ENCODE measurements at places on chromosomes 7 and 10.
A peak's percentile ranks its signal among the peaks of the same experiment; 100 is the strongest.

GRCh38 chr10:97217299-97217698 is 31.5 kb upstream of the SLIT1 start:
- no peak for DNase-seq

DNA sequence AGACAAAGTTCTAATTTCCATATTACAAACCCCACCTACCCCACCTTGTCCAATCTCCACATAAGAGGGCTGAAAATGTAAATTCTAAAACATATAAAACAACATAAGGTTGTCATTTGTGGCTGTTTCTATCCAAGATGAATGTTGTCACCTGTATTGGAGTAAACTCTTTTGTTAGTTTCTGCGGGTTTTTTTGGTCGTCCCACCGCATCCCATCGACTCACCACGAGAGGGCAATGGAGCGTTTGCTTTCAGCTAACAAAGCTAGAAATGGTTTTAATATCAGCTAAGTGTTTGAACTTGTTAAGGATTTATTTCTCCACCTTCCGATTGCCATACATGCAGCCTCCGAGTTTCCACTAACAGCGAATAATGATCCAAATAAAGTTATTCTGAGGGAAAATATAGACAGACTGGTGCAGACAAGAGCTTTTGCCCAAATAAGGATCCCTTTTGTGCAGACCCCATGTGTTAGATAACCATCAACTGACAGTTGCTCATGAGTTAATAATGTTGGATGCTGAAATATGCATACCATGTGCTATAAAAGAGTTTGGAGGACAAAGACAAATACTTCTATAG is 137.2 kb downstream of the ARID5B start:
- no peak for DNase-seq

DNA sequence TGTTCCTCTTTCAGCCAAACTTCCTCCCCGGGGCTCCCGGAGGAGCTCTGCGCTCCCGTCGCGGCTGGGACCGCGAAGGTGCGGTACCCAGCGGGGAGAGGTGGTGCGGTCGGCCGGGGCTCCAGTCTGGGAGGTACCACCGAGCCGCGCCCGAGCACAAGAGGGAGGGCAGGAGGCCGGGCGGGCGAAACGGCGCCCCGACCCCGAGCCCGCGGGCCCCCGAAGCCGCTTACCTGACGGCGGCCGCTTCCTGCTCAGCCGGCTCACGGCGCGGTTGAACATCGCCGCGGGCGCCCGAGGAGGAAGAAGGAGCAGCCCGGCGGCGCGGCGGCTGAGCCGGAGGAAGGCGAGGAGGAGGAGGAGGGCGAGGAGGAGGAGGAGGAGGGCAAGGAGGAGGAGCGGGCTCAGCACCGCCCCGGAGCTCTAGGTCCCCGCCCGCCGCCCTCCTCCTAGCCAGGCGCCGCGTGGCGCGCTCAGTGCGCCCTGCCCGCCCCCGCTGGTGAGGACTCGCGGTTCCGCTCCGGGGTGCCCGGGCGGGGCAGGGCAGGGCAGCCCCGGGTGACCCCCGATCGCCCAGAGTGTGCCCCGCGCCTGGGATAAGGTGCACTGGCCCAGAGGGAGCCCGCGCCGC is at the start of gene RGS10:
Gene RGS10 (minus strand): TSS at position 363 of the 631 bp plus-strand sequence. CDS start 81 bp downstream, at position 282.
- DNase-seq = peak; percentile 2

DNA sequence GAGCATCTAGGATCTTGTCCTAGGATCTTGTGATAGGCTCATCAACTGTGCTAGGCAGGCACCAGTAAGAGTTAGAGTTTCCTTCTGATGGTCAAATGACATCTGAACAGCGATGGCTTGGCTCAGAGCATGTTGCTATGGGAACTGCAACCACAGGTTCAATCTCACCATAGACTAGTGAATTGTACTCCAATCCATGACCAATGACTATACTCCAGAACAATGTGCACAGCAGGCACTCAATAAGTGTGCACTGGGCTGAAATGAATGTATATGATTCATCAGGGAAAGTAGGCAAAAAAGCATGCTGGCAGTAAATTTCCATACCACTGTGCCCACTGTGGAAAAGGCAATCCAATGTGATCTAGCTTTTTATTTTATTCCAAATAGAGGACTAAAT is 163.6 kb upstream of the HPS1 start:
- DNase-seq = no peak

- DNase-seq = no peak
Observed at GRCh38 chr7:99672573-99672972, 7.2 kb downstream of the CYP3A5 start.

DNA sequence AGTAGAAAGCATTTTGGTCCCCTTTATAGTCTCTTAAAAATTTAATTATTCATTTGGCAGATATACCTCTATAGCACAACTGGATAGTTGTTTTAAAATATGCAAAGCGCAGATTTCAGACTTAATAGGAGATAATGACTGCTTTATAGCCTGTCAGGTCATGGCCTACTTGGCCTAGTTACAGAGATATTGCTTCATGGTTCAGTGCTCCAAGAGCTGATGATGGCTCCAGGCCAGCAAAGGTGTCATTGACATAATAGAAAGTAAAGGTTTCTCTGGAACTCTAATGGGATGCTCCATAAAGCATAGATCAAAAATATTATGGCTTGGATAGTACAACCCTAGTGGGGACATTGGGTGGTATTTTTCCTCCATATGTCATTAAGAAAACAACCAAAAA is 285.7 kb downstream of the NXPH1 start:
- DNase-seq = no peak

GRCh38 chr7:6209340-6209739 is 63.1 kb downstream of the CYTH3 start:
- no peak for DNase-seq

- DNase-seq = peak; percentile 29
Observed at GRCh38 chr7:135210888-135211178, 493 bp downstream of the WDR91 start.

DNA sequence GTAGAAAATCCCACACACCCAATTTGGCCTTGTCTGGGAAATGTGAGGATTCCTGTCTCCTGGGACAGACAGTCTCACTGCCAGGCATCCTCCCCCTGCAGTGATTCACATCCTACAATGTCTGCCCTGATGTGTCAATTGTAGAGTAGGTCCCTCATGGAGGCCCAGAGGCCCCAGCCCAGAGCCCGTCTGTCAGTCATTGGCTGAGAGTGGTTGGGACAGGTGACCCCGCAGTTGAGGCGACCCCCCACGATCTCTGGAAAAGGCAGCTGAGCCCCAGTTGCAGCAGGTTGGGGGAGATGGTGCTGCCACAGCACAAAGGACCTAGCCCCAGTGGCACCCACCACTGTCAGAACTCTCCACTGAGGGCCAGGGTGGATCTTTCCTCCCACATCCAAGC is 84.3 kb upstream of the INSIG1 start:
- DNase-seq = no peak

DNA sequence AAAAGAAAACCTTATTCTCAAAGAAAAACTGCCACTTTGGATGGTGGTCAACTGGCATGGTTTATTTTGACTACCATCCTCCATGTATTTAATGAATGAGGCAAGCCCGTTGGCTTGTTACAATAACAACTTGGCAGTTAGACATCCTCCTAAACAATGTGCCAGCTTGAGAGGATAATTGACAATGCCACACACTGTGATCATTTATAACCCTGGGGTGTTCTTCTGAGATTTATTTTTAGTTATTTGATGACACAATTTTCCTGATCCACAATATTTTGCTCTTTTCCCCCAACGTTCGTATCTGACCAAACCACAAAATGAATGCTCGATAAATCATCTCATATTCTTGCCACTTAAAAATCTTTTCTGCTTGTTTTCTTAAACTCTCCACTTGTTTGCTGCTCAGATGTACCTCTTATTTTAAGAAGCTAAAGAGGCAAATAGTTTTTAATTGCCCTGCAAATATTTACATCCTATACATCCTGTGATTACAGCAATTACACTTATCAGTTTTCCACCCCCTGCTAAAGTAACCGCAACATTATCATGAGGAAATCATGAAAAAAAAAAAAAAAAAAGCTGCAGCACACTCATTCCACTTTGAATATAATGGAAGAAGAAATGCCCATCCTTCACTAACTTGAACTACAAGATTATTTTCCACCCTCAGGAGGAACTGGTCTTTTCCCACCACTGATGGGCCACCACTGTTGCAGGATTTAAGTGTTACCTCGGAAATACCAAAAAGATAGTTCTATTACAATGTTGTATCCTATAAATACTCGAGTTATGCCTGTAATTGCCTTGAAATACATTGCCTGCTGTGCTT is 119.9 kb downstream of the MBL2 start:
- no peak for DNase-seq

- no peak for DNase-seq
Observed at GRCh38 chr7:134014935-134015334, 112.2 kb upstream of the LRGUK start.

- DNase-seq = no peak
Observed at GRCh38 chr7:46363688-46364087, 442.6 kb upstream of the IGFBP3 start.

DNA sequence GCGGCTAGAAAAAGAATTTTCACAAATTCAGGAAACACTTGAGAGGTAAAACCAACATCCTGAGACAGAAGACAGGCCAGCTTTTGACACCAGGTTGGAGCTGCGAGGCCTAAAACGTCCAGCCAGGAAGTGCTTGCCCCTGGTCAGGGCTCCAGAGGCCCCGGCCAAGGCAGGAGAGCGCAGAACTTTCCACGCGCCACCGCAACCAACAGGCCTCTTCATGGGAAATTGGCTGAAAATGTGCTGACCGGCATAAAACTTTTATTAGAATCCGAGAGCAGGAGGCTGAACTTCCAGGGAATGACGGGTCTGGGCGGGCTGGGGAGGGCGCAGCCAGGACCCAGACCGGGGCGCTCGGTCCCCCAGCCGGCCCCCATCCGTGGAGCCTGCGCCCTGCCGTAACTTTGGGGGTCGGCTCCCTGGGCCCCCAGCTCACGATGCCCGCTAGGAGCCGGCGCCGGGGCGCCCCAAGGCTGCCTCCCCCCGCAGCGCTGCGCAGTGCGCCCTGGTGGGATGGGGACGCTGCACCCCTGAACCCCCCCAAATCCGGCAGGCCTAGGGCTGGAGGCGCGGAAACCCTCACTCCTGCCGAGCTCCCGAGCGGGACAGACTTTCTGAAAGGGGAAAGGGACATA is 414.0 kb upstream of the MKI67 start:
- no peak for DNase-seq

DNA sequence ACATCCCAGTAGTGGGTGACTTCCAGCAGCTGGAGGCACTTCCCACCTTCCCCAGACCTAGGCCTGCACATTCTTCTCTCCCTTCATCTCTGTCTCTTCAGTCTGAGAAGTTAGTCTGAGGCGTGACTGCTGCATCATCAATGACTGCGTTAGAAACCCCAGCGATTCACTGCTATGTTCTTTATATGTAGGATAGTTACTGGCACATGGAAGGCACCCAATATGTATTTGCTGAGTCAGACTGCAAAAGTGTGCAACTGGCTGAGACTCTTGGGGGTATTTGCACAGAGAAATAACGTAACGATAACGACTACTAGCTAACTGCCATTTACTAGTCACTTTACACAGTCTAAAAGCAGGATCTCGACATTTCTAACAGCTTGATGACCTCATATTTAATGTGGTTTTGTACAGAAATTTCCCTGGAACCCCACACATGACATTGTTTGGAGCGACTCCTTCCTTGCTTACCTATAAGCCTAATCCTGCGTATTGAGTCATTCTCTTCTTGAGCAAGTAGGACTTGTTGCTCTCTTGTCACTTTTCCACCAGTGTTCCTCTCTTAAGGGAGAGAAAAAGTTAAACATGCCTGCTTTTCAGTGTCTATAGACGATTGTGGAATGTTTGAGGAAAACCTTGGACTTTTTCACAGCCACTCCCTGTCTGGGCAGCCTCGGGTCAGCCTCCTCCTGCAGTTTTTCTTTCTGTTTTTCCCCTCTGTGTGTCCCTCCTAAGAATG is 45.5 kb downstream of the THNSL1 start:
- no peak for DNase-seq

- DNase-seq = no peak
Observed at GRCh38 chr10:78953113-78953798, 115.5 kb upstream of the ZMIZ1 start.

- no peak for DNase-seq
Observed at GRCh38 chr7:122595885-122596284, 103.0 kb downstream of the RNF133 start.

DNA sequence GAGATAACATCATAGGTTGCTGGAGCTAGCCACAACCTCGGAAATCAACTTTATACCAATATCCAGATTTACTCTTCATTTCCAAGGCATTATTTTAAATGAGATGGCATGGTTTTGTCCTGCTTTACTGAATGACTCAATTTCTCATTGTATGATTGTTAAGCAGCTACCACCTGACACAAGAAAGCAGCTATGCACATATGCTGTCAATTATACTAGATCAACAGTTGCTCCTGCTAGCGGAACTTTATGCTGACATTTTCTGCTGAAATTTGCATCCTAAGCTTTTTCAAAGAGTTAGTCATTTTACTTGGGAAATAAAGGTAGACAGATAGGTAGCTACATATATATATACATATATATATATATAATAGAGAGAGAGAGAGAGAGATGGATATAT is 8.9 kb upstream of the CH25H start:
- DNase-seq = no peak

GRCh38 chr7:101169838-101170551 is 4.6 kb upstream of the VGF start:
- DNase-seq = peak; percentile 63

DNA sequence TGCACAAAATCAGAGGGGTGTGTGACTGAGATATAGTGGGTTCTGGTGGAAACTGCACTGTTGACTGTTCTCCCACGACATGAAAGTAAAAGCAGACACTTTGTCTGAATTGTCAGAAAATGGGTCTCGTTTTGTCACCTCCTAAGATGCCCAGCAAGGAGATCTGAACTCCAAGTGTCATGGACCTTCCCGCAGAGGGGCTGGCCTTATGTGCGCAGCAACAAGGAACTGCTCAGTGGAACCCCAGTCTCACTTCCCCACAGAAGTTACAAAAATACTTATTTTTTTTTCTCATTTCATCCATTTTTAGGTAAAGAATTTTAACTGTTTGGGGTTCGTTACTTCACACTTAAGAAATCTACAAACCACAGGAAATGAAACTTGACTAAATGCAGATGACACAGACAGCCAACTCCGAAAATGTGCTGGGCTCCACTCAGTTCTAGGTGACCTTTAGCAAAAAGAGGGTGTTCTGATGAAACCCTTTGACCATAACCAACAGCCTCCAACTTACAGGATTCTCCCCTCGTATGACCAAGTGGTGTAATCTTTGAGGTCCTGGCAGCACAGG is 115.0 kb downstream of the FAM107B start:
- DNase-seq = no peak

DNA sequence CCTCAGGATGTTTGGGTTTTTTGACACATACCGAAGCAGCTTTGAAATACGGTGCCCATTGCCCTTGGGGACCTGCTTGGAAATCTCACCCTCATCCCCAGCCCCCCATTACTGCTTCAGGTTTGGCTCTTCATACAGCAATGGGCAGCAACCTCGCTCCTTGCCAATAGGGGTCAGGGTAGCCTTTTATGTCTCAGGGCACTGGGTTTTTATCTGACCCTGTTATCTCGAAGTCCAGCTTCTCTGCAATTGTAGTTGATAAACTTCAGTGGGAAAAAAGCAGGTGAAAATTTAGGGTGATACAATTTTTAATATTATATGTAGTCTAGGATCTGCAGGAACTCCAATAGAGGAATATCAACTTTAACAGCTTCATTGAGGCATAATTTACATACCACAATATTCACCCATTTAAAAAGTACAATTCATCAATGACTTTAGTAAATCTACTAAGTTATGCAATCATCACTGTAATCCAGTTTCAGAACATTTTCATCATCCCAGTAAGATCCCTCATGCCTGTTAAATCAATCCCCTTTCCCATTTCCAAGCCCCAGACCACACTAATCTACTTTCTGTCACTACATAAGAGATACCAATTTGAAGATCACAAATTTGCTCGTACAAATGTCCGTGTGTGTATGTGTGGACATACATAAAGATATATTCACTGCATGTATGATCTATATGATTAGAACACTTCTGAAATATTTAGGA is 386.2 kb downstream of the KCNMA1 start:
- no peak for DNase-seq

Measured in DMS79 treated with DMSO at 0.1 percent for 48 hours (cell line).